ENCODE measurements at places on chromosomes 16 and 17.

- peak; percentile 89 for DNase-seq
These were observed 4.8 kb downstream of the CA5A start for GRCh38 chr16:87931504-87931903.

- no peak for DNase-seq
These were observed 18.9 kb downstream of the SLC5A10 start for GRCh38 chr17:18970582-18971480.

GRCh38 chr17:8951206-8951605 lies 14.3 kb downstream of the PIK3R5 start:
- no peak for DNase-seq

DNA sequence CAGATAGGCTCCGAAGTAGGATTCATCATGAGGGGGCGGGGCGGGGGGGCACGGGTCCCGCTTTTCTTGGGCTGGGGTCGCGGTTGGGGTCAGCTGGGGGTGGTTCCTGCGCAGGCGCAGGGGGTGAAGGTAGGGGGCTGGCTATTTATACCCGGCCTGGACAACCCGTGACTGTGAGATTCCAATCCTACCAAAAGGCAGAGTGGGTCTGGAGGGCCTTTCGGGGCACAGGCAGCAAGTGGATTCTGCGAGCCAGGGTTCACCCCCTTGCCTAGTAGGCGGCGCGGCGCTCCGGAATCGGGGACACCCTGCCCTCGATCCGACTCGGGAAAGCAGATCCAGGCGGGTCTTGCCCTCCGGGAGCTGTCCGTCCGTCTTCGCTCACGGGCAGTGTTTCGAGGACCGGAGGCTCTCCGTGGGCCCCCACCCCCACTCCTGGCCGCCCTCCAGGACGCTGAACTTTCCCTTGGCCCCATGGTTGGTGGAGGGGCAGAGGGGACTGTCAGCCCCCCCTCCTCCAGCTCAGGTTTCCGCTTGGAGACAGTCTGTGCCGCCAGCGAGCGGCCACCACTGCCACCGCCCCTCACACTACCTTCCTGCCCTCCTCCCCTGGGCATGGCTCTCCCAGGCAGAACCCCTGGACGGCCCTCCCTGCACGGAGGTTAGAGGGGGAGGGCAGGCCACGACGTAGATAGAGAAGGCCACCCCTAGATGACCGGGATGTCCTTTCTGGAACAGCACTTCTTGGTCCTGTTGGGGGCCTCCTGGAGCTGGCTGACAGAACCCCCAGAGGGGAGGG lies 634 bp downstream of the SLC2A4 start:
- DNase-seq = no peak

DNA sequence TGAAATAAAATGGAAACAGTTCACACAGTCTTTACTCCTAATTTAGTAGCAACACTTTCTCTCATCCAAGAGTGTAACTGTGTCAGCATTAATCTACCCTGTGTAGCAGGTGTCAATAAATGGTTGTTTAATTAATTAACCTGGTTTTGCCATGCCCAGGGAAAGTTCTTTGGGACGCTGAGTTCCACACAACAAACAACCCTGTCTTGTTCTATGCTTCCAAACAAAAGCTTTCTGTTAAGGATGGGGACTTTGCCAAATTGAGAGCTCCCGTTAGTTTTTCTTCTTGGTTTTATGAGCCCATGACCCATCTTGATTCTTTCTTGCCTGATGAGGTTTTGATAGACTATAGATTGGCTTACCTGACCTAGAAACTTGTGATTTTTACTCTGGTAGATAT lies 530.1 kb downstream of the KCNJ2 start:
- DNase-seq = no peak
